CD4-positive, alpha-beta T cell (primary cell): ENCODE measurements at places on chromosomes 16 and 17. TPM values are rescaled to one million over a fixed set of nuclear protein-coding genes. Genes with fewer than 3 reads are reported as not detected.

- no peak overlapping the region for H3K4me3 ChIP-seq
- no peak for DNase-seq
- H3K27ac ChIP-seq: no peak overlapping the region
- H3K4me1 ChIP-seq: peaks cover 2% of the 10 kb centered on the region
- H3K36me3 ChIP-seq: peaks cover 21% of the 10 kb centered on the region
- H3K27me3 ChIP-seq: no peaks in the 10 kb centered on the region
Measured at GRCh38 chr16:70793851-70794502, 7.0 kb downstream of the VAC14 start.

- DNase-seq: peak; percentile 88
- H3K27me3 ChIP-seq: no peaks in the 10 kb centered on the region
- peak within 1 kb of the TSS; percentile 75 for H3K27ac ChIP-seq
Measured at GRCh38 chr17:43006639-43007551, at the start of gene IFI35. Gene IFI35, plus strand, starts transcription at chr17:43006784. Its CDS starts 164 bp downstream, at chr17:43006948.

GRCh38 chr16:28913946-28914724 lies 10.9 kb downstream of the RABEP2 start:
- no peak overlapping the region for H3K4me3 ChIP-seq
- no peak overlapping the region for H3K27ac ChIP-seq
- H3K27me3 ChIP-seq: no peaks in the 10 kb centered on the region
- peaks cover 41% of the 10 kb centered on the region for H3K36me3 ChIP-seq
- no peaks in the 10 kb centered on the region for H3K4me1 ChIP-seq

Gene FBXW10B
- 0.45 TPM for total RNA-seq

Gene CCL23
- not detected for total RNA-seq

- H3K27ac ChIP-seq: no peak overlapping the region
- no peaks in the 10 kb centered on the region for H3K27me3 ChIP-seq
- peaks cover 20% of the 10 kb centered on the region for H3K4me1 ChIP-seq
Measured at GRCh38 chr16:84144209-84144858, 643 bp downstream of the HSDL1 start.

DNA sequence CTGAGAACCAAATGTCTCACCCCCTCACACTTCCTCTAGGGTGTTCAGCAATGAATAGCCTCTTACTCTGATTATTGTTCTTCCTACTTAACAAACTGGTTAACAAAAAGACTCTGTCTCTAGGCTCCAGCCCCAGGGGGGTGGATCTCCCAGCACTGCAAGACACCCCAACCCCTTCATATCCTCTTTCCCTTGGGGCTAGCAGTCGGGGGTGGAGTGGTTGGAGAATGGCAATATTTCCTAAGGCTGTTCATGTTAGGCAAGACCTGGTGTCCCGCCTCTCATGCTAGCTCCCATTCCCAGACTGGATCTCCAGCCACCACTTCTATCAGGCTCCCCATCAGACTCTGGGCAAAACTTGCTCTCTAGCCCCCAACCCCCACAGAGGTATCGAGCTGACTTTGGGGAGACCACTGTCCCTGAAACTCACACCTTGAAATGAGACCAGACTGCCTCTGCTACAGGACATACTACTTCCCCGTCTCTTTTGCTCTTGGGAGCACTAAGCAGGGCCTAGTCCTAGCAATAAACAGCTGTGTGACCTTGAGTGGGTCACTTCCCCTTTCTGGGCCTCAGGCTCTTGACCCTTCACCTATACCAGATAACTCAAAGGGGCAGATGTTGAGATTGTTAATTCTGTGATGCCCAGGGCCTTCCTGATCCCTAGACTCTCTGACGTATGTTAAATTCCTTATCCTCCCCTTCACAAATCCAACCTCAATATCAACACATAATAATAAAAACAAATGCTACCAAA lies 2.4 kb downstream of the SLC25A35 start:
- H3K36me3 ChIP-seq: no peaks in the 10 kb centered on the region
- H3K4me1 ChIP-seq: peaks cover 44% of the 10 kb centered on the region
- H3K27me3 ChIP-seq: no peaks in the 10 kb centered on the region

Gene KRTAP1-5
- not detected for total RNA-seq

Gene DCTPP1
- 6.5 TPM for total RNA-seq
